ENCODE measurements at places on chromosomes 12 and 14.

GRCh38 chr12:10218021-10218420 is 5.3 kb downstream of the GABARAPL1 start:
- DNase-seq, result no peak

- no peak for DNase-seq
Measured at GRCh38 chr12:28223025-28223554, 32.8 kb downstream of the CCDC91 start.

DNA sequence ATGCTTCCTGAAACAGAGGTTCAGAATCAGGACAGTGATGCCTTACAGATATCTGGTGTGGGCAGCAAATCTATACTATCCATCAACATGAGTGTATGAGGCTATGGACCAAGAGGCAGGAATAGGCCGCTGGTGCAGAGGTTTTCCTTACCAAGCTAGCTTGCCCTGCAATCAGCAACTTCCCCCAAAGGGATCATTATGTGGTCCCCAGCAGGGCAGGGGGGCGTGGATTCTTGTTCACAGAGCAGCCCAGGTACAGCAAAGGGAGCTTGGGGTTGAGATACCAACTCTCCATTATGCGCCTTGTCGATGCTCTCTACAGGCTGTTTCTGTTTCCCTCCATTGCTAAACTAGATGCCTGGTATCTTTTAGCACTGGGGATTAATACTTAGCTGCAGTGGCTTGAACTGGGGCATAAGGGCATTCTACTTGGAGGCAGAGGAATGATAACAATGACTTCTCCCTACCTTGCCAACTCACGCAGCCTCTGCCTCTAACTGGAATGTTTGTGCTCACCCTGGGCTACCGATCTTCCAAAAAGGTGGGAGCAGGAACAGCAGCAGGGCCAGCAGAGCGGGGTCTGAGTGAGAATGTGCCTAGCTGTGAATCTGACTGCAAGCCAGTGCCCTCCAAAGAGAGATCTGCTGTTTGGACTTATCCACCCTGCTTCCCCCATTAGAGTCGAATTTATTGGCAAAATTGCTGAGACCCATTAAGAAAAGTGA is 10.3 kb upstream of the KRT1 start:
- DNase-seq, result peak; percentile 10

DNA sequence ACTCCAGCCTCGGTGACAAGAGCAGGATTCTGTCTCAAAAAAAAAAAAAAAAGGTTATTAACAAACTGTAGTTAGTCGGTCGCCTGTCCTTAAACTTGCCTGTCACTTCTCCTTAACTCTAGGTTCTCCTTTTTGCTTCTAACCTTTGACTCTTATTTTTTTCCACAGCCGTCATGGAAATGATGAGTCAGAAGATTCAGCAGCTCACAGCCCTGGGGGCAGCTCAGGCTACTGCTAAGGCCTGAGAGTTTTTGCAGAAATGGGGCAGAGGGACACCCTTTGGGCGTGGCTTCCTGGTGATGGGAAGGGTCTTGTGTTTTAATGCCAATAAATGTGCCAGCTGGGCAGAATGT is 418 bp upstream of the MYG1 start:
- DNase-seq, result no peak

- DNase-seq, result no peak
Measured at GRCh38 chr12:40769846-40770245, 77.6 kb downstream of the CNTN1 start.

DNA sequence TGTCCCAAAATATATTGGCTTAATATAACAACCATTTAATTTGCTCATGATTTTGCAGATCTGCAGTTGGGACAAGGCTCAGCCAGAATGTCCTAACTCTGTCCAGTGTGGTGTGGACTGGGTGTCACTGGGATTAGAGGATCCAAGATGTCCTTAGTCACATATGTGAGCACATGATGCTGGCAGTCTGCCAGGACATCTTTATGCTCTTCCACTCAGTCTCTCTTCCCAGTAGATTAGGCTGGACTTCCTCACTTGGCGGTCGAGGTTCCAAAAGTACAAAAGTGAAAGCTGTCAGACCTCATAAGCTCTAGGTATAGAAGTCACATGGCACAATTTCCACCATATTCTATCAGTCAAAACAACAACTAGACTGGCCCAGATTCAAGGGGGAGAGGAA is 167.9 kb upstream of the NTF3 start:
- no peak for DNase-seq

- DNase-seq, result no peak
Measured at GRCh38 chr12:66240096-66240820, 51.2 kb downstream of the IRAK3 start.

- no peak for DNase-seq
Measured at GRCh38 chr12:63440048-63440447, 228.2 kb downstream of the DPY19L2 start.

GRCh38 chr12:6818645-6819044 is 3.0 kb upstream of the GPR162 start:
- DNase-seq, result no peak

- DNase-seq, result peak; percentile 21
Measured at GRCh38 chr12:2733493-2734355, 61.0 kb upstream of the FKBP4 start.

- no peak for DNase-seq
Measured at GRCh38 chr12:46472893-46473633, 100.5 kb upstream of the SLC38A2 start.

GRCh38 chr14:75196468-75196867 is 20.1 kb upstream of the TMED10 start:
- DNase-seq, result no peak

- no peak for DNase-seq
Measured at GRCh38 chr12:32489070-32489469, 89.7 kb downstream of the FGD4 start.

DNA sequence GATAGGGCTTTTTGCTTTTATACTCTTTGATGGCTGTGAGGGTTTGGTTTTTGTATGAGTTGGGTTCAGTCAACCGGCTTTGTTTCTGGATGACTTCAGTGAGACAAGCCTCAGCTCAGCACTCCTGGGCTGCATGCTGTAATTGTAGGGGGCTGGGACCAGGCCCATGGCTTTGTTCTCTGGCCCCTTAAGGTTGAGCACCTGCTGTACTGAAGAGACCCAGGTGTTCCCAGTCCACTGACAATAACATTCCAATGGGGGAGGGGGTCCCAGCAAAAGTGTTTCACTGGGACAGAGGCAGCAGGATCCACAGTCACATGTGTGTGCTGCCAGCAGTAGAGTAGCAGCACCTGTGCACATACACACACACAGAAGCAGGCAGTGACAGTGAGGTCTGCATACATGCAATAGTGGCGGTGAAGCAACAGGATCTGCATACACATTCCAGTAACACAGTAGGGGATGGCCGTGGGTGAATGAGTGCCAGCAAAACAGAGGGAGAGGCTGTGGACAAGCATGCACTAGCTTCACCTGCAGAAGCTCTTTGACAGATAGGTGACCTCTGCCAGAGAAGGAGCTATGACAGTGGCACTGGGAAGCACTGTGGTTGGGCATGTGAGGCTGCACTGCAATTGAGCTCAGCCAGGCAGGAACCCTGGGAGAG is 240.4 kb downstream of the ASCL1 start:
- DNase-seq, result no peak

GRCh38 chr14:93629643-93630042 is 158.6 kb downstream of the PRIMA1 start:
- DNase-seq, result no peak

- DNase-seq, result no peak
Measured at GRCh38 chr12:26054383-26054782, 70.5 kb downstream of the BHLHE41 start.

DNA sequence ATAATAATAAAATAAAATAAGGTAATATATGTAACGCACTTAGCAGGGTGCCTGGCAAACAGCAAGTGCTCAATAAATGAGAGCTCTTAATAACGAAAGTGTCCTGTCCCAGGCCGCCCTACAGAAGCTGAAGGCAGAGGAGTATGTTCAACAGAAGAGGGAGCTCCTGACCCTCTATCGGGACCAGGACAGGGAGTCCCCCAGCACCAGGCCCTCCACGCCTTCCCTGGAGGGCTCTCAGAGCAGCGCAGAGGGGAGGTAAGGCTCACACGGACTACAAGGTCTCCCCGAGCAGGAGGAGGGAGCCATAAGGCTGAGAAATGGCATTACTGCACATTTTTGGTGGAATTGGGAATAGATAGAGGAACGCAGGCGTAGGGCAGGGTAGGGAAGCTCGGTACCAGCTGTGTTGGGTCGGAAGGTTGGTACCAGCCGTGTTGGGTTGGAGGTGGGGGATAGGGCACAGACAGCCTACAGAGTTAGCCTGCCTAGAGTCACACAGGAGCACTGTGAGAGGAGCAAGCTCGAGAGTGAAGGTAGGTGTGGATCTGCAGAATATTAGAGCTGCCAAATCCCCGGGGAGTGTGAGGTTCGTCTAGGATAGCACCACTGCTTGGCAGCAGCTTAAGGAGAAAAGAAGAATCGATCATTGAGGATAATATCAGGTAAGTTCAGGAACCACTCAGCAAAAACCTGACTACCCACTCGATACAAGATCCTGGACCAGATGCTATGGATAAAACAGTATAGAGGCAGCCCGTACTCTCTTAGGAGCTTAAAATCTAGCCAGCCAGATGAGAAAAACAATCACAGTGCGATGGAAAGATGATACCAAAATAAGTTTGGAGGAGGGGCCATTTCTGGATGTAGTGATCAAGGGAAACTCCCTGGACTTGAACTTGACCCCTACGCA is 15.3 kb downstream of the TNFRSF1A start:
- peak; percentile 83 for DNase-seq

DNA sequence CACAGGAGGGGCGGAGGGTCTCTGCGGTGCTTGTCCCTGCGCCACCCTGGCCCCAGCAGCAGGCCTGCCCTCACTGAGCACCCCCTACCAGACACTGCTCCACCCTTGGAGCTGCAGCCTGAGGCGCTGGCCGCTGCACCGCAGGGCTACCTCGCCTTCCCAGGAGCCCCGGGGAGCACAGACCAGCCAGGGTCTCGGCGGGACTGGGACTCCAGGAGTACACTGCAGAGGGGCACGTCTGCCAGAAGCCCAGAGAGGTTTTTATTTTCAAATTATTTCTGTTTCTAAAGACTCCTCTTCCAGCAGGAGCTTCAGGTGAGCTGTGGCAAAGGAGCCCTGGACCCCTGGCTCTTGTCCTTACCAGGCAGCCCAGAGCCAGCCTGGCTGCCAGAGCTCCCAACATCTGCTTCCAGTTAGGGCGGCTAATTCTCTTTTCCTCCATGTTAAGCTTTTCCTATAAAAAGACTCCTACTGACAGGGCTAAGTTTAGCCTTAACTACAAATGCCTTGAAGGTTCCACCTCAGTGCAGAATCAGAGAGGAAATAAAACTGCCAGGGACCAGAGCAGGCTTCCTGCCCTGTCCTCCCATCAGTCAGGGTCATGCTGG is 26.4 kb downstream of the DEGS2 start:
- DNase-seq, result no peak

GRCh38 chr14:74610866-74611649 is 979 bp downstream of the LTBP2 start:
- DNase-seq, result peak; percentile 65

DNA sequence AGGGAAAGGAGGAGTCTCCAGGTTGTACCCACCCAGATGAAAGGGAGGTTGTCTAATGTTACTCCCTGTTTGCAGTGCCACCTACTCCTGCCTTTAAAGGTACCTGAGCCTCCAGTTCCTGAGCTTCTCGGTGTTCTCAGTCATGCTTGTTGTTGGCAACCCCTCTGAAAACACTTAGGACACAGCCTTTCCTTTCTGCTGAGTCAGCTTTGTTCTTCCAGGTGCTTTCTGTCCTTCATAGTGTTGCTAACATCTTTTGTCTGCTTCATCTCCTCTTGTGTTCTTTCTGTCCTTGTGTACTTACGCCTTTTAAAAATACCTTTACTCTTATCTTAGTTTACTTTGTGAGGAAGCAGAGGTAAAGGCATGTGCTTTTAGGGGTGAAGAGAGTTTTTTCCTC is 97.0 kb upstream of the NEDD1 start:
- DNase-seq, result peak; percentile 30

DNA sequence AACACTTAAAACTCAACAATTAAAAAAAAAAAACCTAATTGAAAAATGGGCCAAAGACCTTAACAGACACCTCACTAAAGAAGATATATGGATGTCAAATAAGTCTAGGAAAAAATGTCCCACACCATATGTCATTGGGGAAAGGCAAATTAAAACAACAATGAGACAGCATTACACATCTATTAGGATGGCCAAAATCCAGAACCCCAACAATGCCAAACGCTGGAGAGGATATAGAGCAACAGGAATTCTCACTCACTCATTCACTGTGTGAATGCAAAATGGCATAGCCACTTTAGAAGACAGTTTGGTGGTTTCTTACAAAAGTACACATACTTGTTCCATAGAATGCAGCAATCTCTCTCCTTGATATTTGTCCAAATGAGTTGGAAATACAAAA is 173.7 kb downstream of the SLC25A21 start:
- no peak for DNase-seq

GRCh38 chr14:103139132-103140025 is 16.1 kb downstream of the TNFAIP2 start:
- no peak for DNase-seq

- DNase-seq, result no peak
Measured at GRCh38 chr12:122688291-122688690, 14.9 kb downstream of the HCAR2 start.

GRCh38 chr14:20194101-20194500 is 3.4 kb downstream of the OR11G2 start:
- DNase-seq, result no peak

DNA sequence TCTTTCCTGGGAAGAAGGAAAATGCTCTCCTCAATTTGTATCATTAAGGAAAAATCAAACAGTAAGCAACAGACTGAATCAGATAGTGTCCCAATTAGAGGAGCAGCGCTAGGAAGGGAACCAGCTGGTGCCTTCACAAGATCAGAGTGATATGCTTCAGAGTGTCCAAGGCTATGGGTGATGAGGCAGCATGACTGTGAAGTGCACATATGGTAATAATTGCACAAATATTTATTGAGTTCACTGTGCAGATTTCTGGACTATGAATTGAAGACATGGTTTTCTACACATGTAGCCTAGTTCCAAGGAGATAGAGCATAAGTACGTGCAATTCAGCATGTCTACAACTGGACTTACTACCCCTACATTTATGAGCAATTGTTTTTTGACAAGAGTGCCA is 78.8 kb upstream of the EVL start:
- DNase-seq, result no peak

GRCh38 chr12:68850390-68850789 is 42.4 kb downstream of the MDM2 start:
- no peak for DNase-seq

- DNase-seq, result no peak
Measured at GRCh38 chr14:23245282-23245681, 7.5 kb downstream of the RNF212B start.

- no peak for DNase-seq
Measured at GRCh38 chr12:8605057-8605456, 7.6 kb downstream of the AICDA start.

GRCh38 chr12:108563136-108563803 is 874 bp downstream of the ISCU start:
- DNase-seq, result peak; percentile 85

GRCh38 chr14:52338051-52338681 is 24.1 kb downstream of the PTGER2 start:
- DNase-seq, result no peak

- DNase-seq, result no peak
Measured at GRCh38 chr14:91315844-91316267, 71.4 kb upstream of the GPR68 start.

DNA sequence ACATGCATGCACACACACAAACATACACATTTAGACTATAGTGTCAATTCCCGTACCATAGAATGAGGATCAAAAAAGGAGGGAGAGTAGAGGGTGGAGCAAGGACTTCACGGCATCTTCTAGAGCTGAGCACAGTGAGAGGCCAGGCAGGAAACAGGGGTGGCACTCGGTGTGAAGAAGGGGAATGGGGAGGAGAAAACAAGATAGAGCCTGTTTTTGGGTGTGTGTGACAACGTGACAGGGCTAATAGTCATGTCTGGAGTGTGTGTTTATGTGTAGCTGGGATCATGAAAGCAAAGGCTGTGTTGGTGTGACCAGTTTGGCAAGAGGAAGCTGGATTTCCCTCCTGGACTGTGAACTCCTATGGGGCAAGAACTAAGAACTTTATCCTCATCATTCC is 9.9 kb upstream of the ACVR1B start:
- no peak for DNase-seq
